ENCODE measurements at places on chromosomes 7 and 10.

DNA sequence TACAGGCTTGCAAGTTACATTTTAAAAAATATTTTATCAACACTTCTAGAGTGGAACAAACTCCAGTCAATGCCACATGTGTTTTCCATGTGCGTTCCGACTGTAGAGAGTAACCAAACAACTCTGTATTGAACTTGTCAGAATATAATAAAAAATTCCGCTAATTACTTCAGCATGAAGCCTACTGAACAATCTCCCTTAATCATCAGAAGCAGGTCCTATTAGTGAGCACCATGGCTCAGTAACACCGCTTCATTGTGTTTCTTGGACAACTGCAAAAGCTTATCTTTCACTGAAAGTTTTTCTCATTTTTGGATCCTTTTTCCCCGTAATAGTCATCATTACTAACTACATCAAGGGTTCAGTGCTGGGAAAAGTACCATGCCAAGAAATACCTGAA, 117.0 kb downstream of the MKX start:
- no peak for DNase-seq

GRCh38 chr10:110207011-110207804, at the start of gene MXI1:
MXI1 (plus strand) TSS chr10:110207605; CDS start chr10:110207809, 204 bp downstream.
- DNase-seq, result peak; percentile 87

GRCh38 chr10:4662576-4663161, 163.3 kb upstream of the AKR1E2 start:
- no peak for DNase-seq

GRCh38 chr10:43000651-43001426, 76.0 kb upstream of the RET start:
- DNase-seq, result no peak

- peak; percentile 83 for DNase-seq
Measured at GRCh38 chr7:50416527-50417182, 33.5 kb downstream of the FIGNL1 start.

GRCh38 chr7:28168393-28169158, 12.0 kb downstream of the JAZF1 start:
- peak; percentile 73 for DNase-seq

DNA sequence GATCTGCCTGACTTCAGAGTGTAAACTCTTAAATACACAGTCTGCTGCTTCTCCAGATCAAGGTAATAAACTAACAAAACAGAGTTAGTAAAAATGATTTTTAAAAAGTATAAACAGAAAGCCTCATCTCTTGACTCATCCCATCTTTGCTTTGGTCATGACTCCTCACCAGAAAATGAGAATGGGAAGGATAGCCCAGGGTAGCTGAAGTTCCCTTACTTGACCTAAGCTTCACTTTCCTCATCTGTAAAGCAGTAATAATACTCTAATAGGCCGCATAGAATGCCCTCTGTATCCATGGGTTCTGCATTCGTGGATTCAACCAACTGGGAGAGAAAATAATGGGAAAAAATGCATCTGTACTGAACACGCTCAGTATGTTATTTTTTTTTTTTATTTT, 11.3 kb upstream of the SLC25A28 start:
- DNase-seq, result no peak

GRCh38 chr10:125846894-125847293, 23.5 kb downstream of the BCCIP start:
- DNase-seq, result no peak

GRCh38 chr10:77332256-77332655, 305.4 kb downstream of the KCNMA1 start:
- DNase-seq, result no peak

- peak; percentile 62 for DNase-seq
Measured at GRCh38 chr7:75756991-75757676, 14.9 kb downstream of the CCL26 start.

DNA sequence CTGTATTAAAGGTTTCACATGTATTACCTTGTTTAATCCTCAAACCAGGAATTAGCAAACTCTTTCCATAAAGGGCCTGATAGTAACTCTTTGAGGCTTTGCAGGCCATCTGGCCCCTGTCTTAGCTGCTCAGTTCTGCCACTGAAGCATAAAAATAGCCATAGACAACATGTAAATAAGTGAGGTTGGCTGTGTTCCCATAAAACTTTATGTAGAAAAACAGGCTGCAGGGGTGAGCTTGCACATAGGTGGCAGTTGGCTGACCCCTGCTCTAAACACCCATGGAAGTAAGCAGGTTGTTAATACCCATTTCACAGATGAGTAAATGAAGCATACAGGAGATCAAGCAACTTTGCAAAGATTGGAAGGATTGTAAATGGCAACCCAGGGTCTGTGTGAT, 1279.2 kb upstream of the AUTS2 start:
- DNase-seq, result no peak

- no peak for DNase-seq
Measured at GRCh38 chr10:8246548-8246947, 192.1 kb downstream of the GATA3 start.

All from OCI-LY7 (cell line).